Vein endothelial cell (primary cell): ENCODE measurements at places on chromosomes 1 and 21. TPM values are rescaled to one million over a fixed set of nuclear protein-coding genes. Genes with fewer than 3 reads are reported as not detected.

Gene CAPZB
- total RNA-seq = 215 and 226 TPM in 2 replicates

Gene VPS26C
- 82.6 and 90.0 TPM in 2 replicates for total RNA-seq

Gene IL12RB2
- not detected in 2 replicates for total RNA-seq

Gene DNAJC28
- 2.0 and 2.4 TPM in 2 replicates for total RNA-seq

Gene AMY1C
- total RNA-seq = not detected in 2 replicates

Gene NR5A2
- 3.6 and 21.3 TPM in 2 replicates for total RNA-seq

Gene ACKR1
- total RNA-seq = 0.10 TPM in 1 of 2 replicates, not detected in the other

Gene ADGRL4
- total RNA-seq = 246 and 269 TPM in 2 replicates

Gene SPRR1A
- total RNA-seq = not detected in 2 replicates

Gene UMODL1
- total RNA-seq = not detected in 2 replicates

Gene FAM131C
- total RNA-seq = 0.33 and 0.38 TPM in 2 replicates

Gene NR1I3
- not detected in 2 replicates for total RNA-seq

Gene SNX7
- 34.0 and 48.4 TPM in 2 replicates for total RNA-seq

Gene OR14K1
- total RNA-seq = not detected in 2 replicates

Gene HPDL
- total RNA-seq = 2.9 and 6.4 TPM in 2 replicates

Gene S100A14
- total RNA-seq = not detected in 2 replicates

Gene PACC1
- 10.8 and 14.2 TPM in 2 replicates for total RNA-seq

Gene BTBD19
- 17.3 and 32.7 TPM in 2 replicates for total RNA-seq

Gene SPRR2B
- not detected in 2 replicates for total RNA-seq

Gene LIN9
- 3.9 and 9.1 TPM in 2 replicates for total RNA-seq

Gene GPR89A
- total RNA-seq = 23.5 and 25.8 TPM in 2 replicates

Gene SPRR3
- total RNA-seq = not detected in 2 replicates

Gene LCE3D
- total RNA-seq = not detected in 2 replicates

Gene ENTREP3
- total RNA-seq = 8.2 and 9.5 TPM in 2 replicates

Gene ANGPTL3
- total RNA-seq = not detected in 2 replicates

Gene KCNA3
- not detected in 2 replicates for total RNA-seq

Gene HSPB7
- total RNA-seq = under 0.01 TPM in 1 of 2 replicates, not detected in the other

Gene ACBD6
- 51.6 and 64.3 TPM in 2 replicates for total RNA-seq

Gene SMPDL3B
- 0.10 and 0.33 TPM in 2 replicates for total RNA-seq

Gene ANXA9
- not detected in 2 replicates for total RNA-seq

Gene CR1L
- not detected in 2 replicates for total RNA-seq

Gene PDPN
- total RNA-seq = 0.33 TPM in 1 of 2 replicates, not detected in the other

Gene KRTAP12-2
- not detected in 2 replicates for total RNA-seq

Gene SYCP1
- not detected in 2 replicates for total RNA-seq

Gene ID3
- 400 and 449 TPM in 2 replicates for total RNA-seq

Gene TPR
- total RNA-seq = 77.7 and 81.8 TPM in 2 replicates

Gene LCE1B
- total RNA-seq = not detected in 2 replicates

Gene KCNE2
- total RNA-seq = not detected in 2 replicates

Gene CFHR3
- not detected in 2 replicates for total RNA-seq

Gene OR2T27
- not detected in 2 replicates for total RNA-seq

Gene DMAP1
- total RNA-seq = 16.6 and 16.7 TPM in 2 replicates

Gene AMY1B
- not detected in 2 replicates for total RNA-seq

Gene PLA2G2D
- not detected in 2 replicates for total RNA-seq

Gene AMY2A
- not detected in 2 replicates for total RNA-seq

Gene DYRK3
- 13.7 and 19.0 TPM in 2 replicates for total RNA-seq

Gene B3GALT2
- total RNA-seq = 0.33 and 0.67 TPM in 2 replicates

Gene CORT
- total RNA-seq = 0.29 and 0.33 TPM in 2 replicates

Gene GLMP
- 54.7 and 83.6 TPM in 2 replicates for total RNA-seq

Gene PDC
- not detected in 2 replicates for total RNA-seq

Gene KRTAP24-1
- not detected in 2 replicates for total RNA-seq

Gene IL20
- total RNA-seq = not detected in 2 replicates

Gene CRYAA
- not detected in 2 replicates for total RNA-seq

Gene RAB3B
- 16.3 and 31.0 TPM in 2 replicates for total RNA-seq

Gene LMX1A
- total RNA-seq = not detected in 2 replicates
